Immature natural killer cell (primary cell): ENCODE measurements at places on chromosomes 3 and 15. TPM values are rescaled to one million over a fixed set of nuclear protein-coding genes. Genes with fewer than 3 reads are reported as not detected.

Gene PDCD10
- polyA plus RNA-seq = 93.4 TPM

- H3K27ac ChIP-seq = no peak overlapping the region
- no peaks in the 10 kb centered on the region for H3K36me3 ChIP-seq
- no peaks in the 10 kb centered on the region for H3K4me1 ChIP-seq
- H3K4me3 ChIP-seq = no peak overlapping the region
- H3K27me3 ChIP-seq = peaks cover 2% of the 10 kb centered on the region
Observed at GRCh38 chr3:65595222-65596028, 443.3 kb downstream of the MAGI1 start.

Gene CILP
- polyA plus RNA-seq = 0.06 TPM

- no peaks in the 10 kb centered on the region for H3K36me3 ChIP-seq
- no peak overlapping the region for H3K4me3 ChIP-seq
- no peak overlapping the region for H3K27ac ChIP-seq
- no peaks in the 10 kb centered on the region for H3K27me3 ChIP-seq
- H3K4me1 ChIP-seq = no peaks in the 10 kb centered on the region
Observed at GRCh38 chr3:191119415-191120295, 79.4 kb upstream of the OSTN start.

Gene PIK3R4
- 26.0 TPM for polyA plus RNA-seq

Gene KNSTRN
- polyA plus RNA-seq = 5.6 TPM

DNA sequence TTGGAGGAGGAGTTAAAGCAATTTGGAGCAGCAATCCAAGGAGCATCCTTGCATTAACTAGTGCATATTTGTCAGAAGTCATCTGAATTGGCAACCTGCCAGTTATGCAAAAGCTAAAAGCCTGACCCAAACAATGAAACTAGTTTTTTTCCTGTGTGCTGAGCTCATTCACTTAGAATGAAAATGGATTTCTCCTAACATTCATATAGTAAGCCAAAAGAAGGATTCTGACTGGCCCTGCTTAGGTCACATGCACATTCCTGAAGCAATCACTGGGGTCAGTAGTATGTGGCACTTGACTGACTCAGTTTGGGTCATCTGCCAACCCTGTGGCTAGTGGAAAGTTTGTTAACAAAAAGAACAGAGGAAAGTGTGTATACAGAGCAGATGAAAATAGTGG lies 30.5 kb downstream of the OXSM start:
- no peaks in the 10 kb centered on the region for H3K4me1 ChIP-seq
- H3K27me3 ChIP-seq = peaks cover 3% of the 10 kb centered on the region
- no peaks in the 10 kb centered on the region for H3K36me3 ChIP-seq
- no peak overlapping the region for H3K4me3 ChIP-seq
- H3K27ac ChIP-seq = no peak overlapping the region
- DNase-seq = no peak

- no peak for DNase-seq
- H3K4me3 ChIP-seq = no peak overlapping the region
- H3K4me1 ChIP-seq = no peaks in the 10 kb centered on the region
- H3K27ac ChIP-seq = no peak overlapping the region
- H3K36me3 ChIP-seq = no peaks in the 10 kb centered on the region
Observed at GRCh38 chr3:103195216-103195615, 760.4 kb downstream of the ZPLD1 start.

DNA sequence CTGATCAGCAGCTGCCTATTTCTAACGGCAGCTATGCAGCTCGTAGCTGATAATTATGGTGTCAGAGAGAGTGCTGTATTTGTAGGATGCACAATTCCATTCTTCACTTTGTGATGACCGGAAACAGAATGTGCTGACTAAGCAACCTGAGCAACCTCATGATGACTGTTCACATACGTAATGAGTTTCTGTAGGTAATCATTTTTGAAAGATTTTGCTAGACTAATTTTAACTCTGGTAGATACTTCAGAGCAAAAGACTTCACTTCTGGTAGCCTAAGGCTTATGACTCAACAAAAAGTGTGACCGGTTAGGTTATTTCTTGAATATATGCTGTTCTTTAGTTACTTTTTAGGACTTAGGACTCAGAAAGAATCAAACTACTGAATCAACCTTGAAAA lies 567.7 kb downstream of the NAALADL2 start:
- no peak overlapping the region for H3K27ac ChIP-seq
- H3K4me3 ChIP-seq = no peak overlapping the region
- DNase-seq = no peak
- no peaks in the 10 kb centered on the region for H3K4me1 ChIP-seq

- H3K36me3 ChIP-seq = no peaks in the 10 kb centered on the region
- H3K27ac ChIP-seq = no peak overlapping the region
- H3K27me3 ChIP-seq = peaks cover 5% of the 10 kb centered on the region
- no peak overlapping the region for H3K4me3 ChIP-seq
Observed at GRCh38 chr3:127448161-127448561, 142.4 kb downstream of the TPRA1 start.

Gene QARS1
- 94.8 TPM for polyA plus RNA-seq

GRCh38 chr3:21043139-21043538 lies 707.9 kb downstream of the ZNF385D start:
- no peaks in the 10 kb centered on the region for H3K36me3 ChIP-seq
- no peaks in the 10 kb centered on the region for H3K4me1 ChIP-seq
- no peak for DNase-seq

DNA sequence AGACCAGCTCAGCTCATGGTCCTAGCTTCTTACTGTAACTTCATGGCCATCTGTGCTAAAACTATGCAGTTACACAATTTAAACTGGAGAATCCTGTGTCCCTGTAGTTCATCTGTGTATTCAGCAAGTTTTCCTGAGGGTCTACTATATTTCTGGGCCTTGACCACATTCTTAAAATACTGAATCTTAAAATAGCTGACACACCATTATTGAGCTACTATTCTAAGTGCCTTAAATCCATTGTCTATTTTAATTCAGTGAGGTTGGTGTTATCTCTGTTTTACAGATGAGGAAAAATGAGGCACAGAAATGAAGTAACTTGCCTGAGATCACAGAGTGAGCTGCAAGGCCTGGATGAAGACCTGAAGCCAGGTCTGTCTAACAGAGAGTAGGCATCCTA lies 22.0 kb downstream of the MYLK start:
- H3K4me1 ChIP-seq = no peaks in the 10 kb centered on the region
- no peaks in the 10 kb centered on the region for H3K36me3 ChIP-seq
- no peak overlapping the region for H3K4me3 ChIP-seq
- no peak overlapping the region for H3K27ac ChIP-seq
- no peak for DNase-seq

- no peak overlapping the region for H3K27ac ChIP-seq
- H3K36me3 ChIP-seq = no peaks in the 10 kb centered on the region
- DNase-seq = no peak
- peaks cover 26% of the 10 kb centered on the region for H3K4me1 ChIP-seq
Observed at GRCh38 chr3:108085810-108086350, 5.0 kb downstream of the CD47 start.

DNA sequence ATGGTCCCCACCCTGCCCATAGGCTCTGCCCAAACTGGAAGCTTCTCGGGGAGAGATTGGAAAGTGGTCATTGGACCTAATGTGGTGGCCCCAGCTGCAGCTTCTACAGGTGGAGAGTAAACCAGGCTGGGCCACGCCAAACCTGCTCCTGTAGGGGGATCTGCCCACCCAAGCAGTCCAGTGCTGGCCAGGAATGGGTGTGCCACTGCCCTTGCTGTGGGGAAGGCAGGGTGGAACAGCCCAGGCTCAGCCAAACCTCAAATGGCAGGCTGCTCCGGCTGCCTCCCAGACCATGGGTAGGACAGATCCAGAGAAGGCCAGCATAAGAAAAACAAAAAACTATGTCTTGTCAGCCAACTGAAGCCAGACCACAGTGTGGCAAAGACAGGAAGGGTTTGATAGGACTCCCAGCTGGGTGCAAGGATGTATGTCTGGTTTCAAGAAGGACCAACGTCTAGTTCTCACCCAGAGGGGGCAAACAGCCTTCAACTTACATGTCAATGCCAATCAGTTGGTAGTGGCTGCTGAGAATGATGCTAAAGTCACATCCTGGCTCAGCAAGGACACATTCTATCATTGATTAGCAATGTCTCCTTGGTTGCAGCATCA lies 267.3 kb downstream of the UACA start:
- peaks cover 22% of the 10 kb centered on the region for H3K27me3 ChIP-seq
- H3K27ac ChIP-seq = no peak overlapping the region
- H3K4me1 ChIP-seq = peaks cover 59% of the 10 kb centered on the region
- no peak overlapping the region for H3K4me3 ChIP-seq

DNA sequence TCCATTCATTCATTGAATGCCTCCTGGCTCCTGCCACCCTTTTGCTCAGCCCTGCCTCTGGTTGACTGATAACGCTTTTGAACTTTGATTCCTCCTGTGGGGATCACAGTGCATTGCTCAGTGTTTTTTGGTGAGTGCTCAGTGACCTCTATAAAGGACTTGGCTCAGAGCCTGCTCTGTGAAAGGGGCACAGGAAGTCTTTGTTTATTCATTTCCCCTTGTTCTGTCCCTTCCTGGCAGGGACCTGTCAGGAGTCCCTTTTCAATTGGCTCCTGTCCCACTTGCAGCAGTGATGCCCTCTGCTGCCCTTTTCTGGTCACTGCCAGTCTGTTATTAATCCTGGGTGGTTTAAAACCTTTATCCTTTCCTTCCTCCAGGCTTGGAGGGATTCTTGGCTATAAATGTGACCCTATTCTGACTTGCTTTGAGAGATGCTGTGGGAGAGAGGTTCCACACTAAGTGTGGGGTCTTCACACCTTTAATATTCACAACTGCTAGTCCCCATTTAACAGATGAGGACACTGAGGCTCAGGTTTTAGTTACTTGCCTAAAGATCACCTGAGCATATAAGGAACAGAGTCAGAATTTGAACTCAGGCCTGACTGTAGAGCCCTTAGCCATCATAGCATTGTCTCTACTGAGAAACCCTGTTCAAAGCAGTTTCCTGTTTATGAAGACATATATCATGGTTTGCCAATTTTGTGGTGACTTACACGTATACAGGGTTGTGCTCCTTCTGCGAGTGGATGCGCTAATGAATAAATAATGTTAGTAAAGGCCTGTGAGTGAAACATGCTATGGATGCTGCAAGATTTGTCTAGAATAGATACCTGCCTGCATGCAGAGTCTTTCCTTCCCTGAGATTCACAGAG lies 23.2 kb upstream of the TATDN2 start:
- peak overlapping the region; percentile 84 for H3K27ac ChIP-seq
- H3K4me3 ChIP-seq = peak overlapping the region; percentile 59
- peaks cover 4% of the 10 kb centered on the region for H3K27me3 ChIP-seq
- H3K4me1 ChIP-seq = peaks cover 71% of the 10 kb centered on the region
- DNase-seq = peak; percentile 64
- peaks cover 15% of the 10 kb centered on the region for H3K36me3 ChIP-seq

Gene KLHL40
- not detected for polyA plus RNA-seq

- no peak overlapping the region for H3K4me3 ChIP-seq
- H3K36me3 ChIP-seq = no peaks in the 10 kb centered on the region
- H3K27ac ChIP-seq = no peak overlapping the region
- H3K4me1 ChIP-seq = peaks cover 1% of the 10 kb centered on the region
Observed at GRCh38 chr3:188627652-188628051, 473.7 kb downstream of the LPP start.

GRCh38 chr3:30749230-30749629 lies 142.8 kb downstream of the TGFBR2 start:
- DNase-seq = no peak
- H3K4me3 ChIP-seq = no peak overlapping the region
- H3K36me3 ChIP-seq = no peaks in the 10 kb centered on the region
- H3K4me1 ChIP-seq = no peaks in the 10 kb centered on the region

GRCh38 chr3:67384760-67385397 lies 269.5 kb downstream of the SUCLG2 start:
- H3K27me3 ChIP-seq = peaks cover under 1% of the 10 kb centered on the region
- H3K4me3 ChIP-seq = no peak overlapping the region
- peak overlapping the region; percentile 62 for H3K27ac ChIP-seq
- H3K36me3 ChIP-seq = peaks cover 16% of the 10 kb centered on the region
- H3K4me1 ChIP-seq = peaks cover 14% of the 10 kb centered on the region
- DNase-seq = peak; percentile 11

DNA sequence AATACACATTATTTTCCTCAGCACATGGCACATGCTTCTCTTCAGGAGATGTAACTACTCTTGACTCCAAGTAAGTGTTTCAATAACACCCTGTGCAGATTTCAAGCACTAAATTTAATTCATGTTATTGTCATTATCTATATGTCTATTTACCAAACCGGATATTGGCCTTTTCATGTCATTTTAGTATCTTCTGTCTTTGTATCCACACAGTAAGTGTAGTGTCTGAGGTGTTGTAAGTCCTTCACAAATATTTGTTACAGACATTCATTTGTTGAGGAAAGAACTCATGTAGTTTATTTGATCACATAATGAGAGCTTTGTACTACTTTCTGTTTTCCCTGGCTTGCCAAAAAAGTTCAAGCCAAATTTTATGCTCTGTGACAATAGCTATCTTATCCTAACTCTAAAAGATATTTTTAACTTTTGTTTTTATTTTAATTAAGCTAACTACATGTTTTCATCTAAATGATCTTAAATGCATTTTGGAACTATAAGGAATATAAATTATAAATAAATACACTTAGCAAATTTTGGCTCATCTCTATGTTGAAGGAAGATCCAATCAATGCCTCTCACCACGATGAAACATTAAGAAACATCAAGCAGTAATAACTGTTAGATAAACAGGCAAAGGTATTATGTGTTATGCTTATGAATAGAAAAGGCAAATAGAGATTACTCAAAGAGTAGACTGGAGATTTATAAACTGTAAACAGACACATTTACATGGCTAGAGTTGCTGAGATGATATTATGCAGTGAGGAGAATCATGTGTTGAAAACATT lies 48.3 kb downstream of the SPTSSB start:
- no peak for DNase-seq
- H3K4me3 ChIP-seq = no peak overlapping the region
- H3K27ac ChIP-seq = no peak overlapping the region
- H3K36me3 ChIP-seq = peaks cover 15% of the 10 kb centered on the region
- H3K4me1 ChIP-seq = peaks cover 9% of the 10 kb centered on the region
- peaks cover 4% of the 10 kb centered on the region for H3K27me3 ChIP-seq

Gene TLR9
- polyA plus RNA-seq = not detected

DNA sequence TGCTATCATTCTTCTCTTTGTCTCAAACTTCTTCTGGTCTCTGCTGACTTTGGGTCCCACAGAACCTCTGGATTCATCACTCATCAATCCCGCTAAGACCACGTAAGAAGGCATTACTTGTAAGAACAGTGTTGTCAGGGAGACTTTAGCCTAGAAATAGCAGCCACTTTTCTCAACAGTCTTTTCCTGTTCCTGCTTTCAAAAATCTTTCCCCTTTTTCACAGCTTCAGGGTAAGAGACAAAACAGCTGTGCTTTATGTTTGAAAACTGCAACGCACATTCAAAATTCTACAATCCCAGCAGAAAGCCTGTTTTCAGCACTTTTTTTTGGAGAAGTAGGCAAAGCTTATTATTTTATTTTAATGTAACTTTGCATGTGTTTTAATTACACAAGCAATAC lies 42.0 kb upstream of the FAM98B start:
- H3K27ac ChIP-seq = no peak overlapping the region
- no peaks in the 10 kb centered on the region for H3K36me3 ChIP-seq
- peaks cover 2% of the 10 kb centered on the region for H3K27me3 ChIP-seq
- no peak for DNase-seq
